Suppressor macrophage (primary cell): ENCODE measurements at places on chromosomes 6 and 20.

DNA sequence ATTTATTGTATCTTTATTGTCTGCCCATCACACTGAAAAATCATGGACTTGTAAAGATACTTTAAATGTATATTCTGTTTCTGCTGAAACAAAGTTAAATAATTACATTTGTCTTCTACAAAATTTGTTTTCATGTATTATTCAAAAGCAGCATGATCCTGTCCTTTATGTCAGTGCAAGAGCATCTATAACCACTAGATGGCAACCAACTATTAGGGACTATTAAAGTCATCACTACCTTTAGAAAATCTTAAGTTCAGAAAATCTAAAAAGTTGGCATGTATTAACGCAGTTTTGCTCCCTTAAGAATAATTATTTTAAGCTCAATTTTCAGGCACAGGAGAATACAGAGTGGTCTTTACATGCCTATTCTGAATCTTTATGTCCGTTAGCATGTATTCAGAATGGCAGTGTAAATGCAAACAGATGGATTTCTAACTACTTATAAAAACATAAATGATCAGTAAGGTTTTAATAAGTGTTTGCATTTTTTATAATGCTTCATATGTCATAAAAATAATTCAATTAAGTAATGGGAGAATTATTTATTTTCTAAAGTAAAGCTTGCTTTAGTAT lies 17.8 kb downstream of the TMEM30A start:
- DNase-seq, result peak; percentile 76

- no peak for DNase-seq
Measured at GRCh38 chr20:25278636-25279361, 30.9 kb downstream of the PYGB start.

- DNase-seq, result no peak
Measured at GRCh38 chr6:75290136-75290945, 5.7 kb upstream of the TMEM30A start.

DNA sequence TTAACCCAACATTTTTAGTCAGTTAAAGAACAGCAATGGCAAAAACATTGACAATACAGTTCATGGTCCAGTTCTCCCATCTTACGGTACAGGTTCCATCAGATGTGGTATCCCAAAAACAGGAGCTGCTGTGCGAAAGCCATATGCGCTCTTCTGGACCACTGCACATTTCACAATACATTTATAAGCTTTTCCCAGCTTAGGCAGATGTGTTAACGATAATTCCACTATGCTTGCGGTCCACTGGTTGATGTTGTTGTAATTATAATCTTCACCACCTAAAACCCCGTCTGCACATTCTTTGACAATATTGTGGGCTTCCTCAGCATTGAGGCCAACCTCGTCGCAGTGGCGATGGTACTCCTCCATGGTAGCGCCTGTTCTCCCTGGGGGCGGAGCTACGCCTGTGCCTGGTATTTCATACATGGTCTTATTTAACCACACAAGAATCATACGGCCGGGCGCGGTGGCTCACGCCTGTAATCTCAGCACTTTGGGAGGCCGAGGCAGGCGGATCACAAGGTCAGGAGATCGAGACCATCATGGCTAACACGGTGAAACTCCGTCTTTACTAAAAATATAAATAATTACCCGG lies 52.0 kb downstream of the BFSP1 start:
- no peak for DNase-seq

GRCh38 chr6:20129290-20130088 lies 82.8 kb downstream of the MBOAT1 start:
- no peak for DNase-seq
